BJ (cell line): ENCODE measurements at places on chromosomes 2 and 18.

DNA sequence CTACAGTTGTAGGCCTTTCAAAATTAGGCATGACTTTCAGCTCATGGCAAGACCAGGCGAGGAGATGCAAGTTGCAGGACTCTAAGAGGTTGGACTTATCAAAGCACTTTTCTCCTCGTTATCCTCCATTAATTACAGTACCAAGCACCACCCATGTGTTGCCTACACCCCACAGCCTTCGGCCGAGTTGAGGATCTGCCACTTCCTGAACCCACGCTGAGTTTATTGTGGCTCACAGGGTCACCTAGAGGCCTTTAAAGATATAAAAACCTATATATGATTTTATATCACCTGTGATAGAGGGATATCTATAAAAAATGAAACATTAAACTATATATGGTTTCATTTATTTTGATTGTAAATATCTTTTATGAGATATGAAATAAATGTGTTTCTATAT, 2.6 kb downstream of the UGT1A10 start:
- DNase-seq: no peak

- DNase-seq: no peak
These were observed 99.4 kb upstream of the GALNT5 start for GRCh38 chr2:157158111-157158510.

GRCh38 chr2:180196419-180196977, 189.4 kb upstream of the CWC22 start:
- no peak for DNase-seq

GRCh38 chr18:77067291-77068061, 65.1 kb downstream of the MBP start:
- DNase-seq: peak; percentile 49

- no peak for DNase-seq
These were observed 1.1 kb upstream of the GPR55 start for GRCh38 chr2:230925879-230926765.

DNA sequence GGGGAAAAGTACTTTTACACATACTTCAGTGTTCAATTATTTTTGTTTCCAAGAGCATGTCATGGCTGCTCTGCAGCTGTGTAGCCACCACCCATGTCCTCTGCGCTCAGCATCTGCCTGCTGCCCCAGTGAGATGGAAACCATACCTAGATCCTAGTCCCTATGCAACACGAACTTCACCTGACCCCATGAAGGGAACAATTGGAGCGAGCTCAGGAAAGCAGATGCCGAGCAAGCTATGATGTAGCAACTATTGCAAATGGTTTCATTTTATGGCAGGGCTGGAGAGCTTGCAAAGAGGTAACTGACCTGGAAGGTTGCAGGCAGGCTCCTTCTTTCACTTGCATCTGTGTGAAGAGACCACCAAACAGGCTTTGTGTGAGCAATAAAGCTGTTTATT, 1.3 kb upstream of the CCDC141 start:
- no peak for DNase-seq

DNA sequence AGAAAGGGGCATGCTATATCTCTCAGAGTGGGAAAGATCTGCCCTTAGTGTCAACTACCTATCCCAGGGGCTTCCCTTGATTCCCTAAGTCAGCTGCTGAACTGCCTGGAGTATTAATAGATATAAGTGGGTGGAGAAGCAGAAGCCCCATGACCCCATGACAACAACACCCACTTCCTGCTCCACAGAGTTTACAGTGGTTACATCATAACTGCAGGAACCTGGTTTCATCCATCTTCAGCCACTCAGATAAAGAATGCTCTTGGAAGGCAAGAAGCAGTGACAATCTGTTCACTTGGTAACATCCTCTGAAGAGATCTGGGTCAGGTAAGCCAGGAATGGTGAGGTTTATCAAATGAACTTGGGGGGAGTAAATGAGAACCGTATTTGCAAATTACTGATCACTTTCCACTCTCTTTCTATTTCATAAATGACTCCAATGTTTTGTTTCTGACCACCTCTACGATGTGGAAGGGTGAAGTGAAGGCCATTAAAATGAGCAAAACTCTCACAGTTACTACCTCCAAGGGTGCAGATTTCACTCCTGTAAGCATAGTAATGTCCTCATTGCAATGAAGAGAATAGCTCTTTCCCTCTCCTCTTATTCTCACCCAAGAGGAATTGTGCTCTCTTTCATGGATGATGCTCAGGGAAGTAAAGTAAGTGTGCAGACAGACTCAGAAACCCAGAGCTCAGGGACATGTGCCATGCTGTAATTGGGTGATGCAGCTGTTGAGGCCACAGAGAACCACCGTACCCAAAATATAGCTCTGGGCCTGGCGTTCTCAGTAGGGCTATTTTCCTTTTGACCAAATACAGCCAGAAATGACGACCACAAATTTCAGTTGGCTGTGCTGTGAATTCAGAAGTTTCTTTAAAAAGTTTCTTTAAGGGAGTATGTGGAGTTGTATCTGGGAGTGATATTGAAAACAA, 192.8 kb upstream of the APCDD1 start:
- no peak for DNase-seq

- DNase-seq: peak; percentile 72
These were observed at the start of gene RETREG2 for GRCh38 chr2:219177552-219178376. TSS of gene RETREG2 (plus strand) at chr2:219178275. CDS start at chr2:219178353, 78 bp downstream.

- no peak for DNase-seq
These were observed 457.2 kb upstream of the MEX3C start for GRCh38 chr18:51654488-51655326.

- no peak for DNase-seq
These were observed 39.8 kb downstream of the ANO7 start for GRCh38 chr2:241228081-241228859.
